ENCODE measurements at places on chromosomes 3 and 15.

DNA sequence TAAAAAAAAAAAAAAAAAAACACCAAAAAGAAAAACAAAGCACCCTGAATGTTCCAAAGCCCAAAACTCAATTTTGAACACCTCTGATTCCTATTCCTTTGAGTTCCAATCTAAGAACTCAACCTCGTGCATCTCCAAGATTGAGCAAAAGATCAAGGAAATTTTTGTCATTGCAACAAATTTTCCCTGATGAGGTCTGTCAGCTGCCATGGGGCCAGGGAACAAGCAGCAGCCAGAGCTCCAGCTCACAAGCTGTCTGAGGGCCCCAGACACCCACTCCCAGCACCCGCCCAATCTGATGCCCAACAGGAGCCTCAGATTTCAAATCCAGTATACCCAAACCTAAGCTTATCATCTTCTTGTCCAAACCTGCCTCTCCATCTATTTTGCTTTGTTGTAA, 87.6 kb upstream of the ACP3 start:
- DNase-seq, result no peak

DNA sequence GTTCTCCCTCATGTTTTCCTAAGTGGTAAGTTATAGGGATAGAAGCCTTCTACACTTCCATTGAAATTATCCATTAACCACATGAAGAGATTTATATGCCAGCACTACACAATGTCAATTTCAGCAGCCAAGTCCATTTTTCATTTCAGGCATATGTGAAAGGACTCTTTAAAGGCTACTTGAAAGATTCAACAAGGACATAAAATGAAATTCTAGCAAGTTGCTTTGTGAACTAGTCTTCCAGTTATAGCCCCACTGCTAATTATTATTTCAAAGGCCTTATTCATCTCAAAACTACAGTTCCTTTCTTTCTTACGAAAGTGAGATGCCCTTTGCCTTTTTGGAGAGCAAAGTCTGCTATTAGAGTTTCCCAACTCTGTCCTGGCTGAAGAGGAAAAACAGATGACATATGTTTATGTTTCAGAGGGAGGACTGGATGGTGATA, 66.0 kb upstream of the SLC2A2 start:
- no peak for DNase-seq

GRCh38 chr3:48990636-48991469, 812 bp downstream of the P4HTM start:
- DNase-seq, result no peak

GRCh38 chr15:80431635-80432344, 27.6 kb downstream of the ARNT2 start:
- DNase-seq, result no peak

DNA sequence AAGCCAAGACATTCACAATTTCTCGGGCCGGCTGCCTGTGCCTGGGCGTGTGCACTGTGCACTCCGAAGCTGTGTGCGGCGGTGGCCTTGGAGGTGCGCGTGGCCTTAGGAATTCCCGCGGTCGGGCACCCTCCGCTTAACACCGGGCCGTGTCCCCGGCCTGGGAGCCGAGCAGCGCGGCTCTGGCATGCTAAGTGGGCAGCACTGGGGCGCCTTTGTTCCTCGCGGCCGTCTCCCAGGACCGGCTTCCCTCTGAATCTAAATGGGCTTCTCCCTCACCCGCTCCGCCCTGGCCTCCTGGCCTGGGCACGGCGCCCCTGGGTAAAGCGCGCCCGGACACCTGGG, 498 bp upstream of the ARNT2 start:
- no peak for DNase-seq

GRCh38 chr3:4416961-4417360, 50.1 kb downstream of the SUMF1 start:
- DNase-seq, result no peak

DNA sequence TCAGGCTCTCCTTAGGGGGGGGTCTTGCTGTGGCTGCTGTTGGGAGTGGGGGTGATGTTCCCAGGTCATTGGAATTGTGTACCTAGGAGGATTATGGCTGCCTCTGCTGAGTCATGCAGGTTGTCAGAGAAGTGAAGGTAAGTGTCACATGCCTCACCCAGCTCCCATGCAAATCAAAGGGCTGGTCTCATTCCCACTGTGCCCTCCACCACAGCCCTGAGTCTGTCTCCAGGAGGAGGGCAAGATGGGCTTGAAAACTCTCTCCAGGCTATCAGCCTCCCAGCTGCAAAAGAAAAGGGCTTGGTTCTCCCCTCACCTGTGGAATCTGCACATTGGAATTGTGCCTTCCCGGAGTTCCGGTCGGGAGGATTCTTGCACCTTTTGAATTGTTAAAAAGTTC, 580.5 kb downstream of the NSUN3 start:
- no peak for DNase-seq

DNA sequence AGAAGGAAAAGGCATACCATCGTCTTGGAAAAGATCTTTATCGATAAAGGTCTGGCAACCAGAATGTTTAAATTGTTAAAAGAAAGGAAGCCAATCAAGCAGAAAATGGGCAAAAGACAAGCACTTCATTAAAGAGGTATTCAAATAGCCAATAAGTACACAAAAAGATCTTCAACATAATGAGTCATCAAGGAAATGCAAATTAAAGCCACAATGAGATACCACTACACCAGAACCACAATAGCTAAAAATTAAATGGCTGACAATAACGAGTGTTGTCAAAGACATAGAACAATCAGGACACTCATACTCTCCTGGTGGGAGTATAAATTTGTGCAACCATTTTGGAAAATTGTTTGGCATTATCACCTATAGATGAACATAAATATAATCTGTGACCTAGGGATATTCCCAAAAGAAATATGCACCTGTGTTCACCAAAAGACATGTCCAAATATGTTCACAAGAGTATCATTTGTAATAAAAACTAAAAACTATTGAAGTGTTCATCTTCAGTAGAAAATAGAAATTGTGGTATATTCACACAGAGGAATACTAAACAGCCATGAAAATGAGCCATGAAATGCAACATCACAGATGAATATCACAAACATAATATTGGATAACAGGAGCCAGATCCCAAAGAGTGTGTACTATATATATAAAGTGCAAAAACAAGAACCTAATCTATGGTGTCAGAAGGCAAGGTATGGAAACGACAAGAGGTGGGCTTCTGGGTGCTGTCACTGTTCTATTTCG, 14.4 kb upstream of the BTBD1 start:
- DNase-seq, result no peak

DNA sequence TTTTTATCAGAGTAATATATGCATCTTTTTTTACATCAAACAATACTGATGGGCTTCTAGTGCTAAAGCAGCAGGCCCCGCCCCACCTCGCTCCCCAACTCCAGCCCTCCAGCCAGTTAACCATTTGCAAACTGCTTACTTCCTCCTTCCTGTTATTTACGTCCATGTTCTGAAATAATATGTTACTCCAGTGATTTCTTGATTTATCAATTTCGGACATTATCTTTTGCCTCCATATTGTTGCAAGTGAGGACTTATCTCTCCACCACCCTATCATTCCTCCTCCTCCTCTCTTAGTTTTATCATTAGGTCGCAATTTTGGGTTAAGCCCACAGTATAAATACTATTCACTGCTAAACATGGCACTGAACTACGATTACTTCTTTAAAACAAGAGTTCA, 39.5 kb downstream of the ZNF710 start:
- DNase-seq, result no peak

GRCh38 chr3:51739110-51739509, 32.2 kb downstream of the GRM2 start:
- DNase-seq, result no peak

DNA sequence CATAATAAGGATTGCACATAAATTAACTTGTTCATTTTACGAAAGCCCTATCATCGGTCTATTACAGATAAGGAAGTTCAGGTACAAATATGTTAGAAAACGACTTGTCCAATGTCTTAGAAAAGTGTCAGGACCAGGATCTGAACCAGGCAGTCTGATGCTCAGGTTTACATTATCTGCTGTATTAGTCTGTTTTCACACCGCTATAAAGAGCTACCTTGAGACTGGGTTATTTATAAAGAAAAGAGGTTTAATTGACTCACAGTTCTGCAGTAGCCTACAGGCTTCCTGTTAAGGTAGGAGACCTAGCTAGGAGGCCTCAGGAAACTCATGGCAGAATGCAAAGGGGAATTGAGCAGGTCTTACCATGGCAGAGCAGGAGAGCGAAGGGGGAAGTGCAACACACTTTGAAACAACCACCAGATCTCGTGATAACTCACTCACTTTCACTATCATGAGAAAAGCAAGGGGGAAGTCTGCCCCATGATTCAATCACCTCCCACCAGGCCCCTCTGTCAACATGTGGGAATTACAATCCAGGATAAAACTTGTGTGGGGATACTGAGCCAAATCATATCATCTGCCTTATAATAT, 45.8 kb upstream of the GOLIM4 start:
- DNase-seq, result no peak

DNA sequence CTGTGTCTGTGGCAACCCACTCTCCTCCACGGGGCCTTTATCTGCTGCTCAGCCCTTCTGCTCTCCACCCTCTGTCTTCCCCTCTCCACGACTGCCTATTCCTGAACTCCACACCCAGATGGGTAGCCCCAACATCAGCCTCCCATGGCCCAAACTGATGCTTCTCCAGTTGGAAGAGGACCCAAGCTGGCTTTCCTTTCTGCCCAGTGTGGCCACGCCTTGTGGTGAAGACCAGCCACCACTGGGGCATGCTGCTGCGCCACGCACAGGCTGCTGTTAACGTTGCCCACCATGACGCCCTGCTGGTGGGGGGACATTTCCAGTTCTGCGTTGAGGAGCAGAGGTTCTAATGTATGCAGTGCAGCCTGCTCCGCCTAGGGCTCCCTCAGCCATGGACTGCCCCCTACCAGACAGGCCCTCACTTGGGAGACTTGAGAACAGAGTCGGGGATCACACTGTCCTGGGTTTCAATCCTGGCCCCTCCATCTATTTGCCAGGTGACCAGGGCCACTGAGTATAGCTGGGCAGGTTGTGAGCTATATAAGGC, 26.9 kb downstream of the CFAP100 start:
- no peak for DNase-seq

GRCh38 chr3:122912772-122913538, 114.6 kb downstream of the SEMA5B start:
- no peak for DNase-seq
